GM18507 (cell line): ENCODE measurements at places on chromosomes 2 and 18.

DNA sequence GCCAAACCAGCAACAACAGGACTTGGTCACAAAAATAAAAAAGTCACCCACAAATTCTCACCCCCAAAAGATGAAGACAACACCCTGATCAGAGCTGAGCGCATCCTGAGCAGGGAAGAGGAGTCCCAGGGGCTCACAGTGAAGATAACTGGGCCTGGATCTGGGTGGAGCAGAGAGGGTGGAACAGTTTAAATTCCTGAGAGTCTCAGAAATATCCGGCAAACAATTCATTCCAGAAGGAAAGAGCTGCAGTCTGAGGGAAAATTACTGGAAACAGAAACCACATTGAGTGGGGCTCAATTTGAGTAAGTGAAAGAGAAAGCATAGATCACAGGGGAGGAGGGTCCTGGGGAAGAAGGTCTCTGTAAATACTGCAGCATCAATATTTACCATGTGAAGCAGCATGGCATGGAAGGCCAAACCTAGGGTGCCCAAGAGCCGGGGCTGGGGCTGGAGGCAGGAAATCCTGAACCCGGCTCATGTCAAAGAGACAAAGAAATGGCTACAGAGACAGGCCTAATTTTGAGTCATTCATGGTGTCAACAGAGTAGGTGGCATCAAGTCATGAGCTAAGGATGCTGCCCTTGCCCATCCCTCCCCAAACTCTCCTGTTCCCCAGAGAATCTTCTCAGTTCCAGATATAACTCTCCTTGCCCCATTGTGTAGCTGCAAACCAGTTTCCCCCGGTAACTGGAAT, 61.4 kb upstream of the ZBTB7C start:
- no peak for DNase-seq

GRCh38 chr2:42510191-42510590, 16.4 kb upstream of the KCNG3 start:
- no peak for DNase-seq

DNA sequence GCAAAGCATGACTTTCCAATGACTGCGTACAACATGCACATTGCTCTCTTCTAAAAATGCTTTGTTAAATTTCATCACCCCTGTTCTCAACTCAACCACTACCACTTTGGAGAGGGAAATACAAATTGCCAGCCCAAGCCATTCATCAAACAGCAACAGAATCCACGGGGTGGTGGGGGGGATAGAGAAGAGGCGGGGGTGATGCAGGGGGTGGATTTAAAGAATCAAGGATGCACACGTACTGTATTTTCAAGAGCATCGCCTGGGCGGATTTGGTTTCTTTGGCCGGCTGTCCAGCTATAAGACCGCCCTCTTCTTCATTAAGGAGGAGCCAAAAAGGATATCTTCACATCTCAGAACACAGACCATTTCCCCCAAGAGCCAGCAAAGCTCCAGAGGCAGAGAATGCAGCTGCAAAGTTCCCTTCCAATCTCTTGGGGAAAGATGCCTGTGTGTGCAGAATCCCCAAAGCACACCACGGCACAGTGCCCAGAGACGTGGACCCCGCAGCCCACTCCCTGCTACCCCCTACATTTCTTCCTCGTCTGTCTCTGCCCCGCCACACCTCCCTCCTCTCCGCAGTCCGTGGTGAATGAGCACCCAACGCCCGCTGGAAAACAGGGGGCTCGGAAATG, 977 bp downstream of the SLC8A1 start:
- DNase-seq, result no peak

DNA sequence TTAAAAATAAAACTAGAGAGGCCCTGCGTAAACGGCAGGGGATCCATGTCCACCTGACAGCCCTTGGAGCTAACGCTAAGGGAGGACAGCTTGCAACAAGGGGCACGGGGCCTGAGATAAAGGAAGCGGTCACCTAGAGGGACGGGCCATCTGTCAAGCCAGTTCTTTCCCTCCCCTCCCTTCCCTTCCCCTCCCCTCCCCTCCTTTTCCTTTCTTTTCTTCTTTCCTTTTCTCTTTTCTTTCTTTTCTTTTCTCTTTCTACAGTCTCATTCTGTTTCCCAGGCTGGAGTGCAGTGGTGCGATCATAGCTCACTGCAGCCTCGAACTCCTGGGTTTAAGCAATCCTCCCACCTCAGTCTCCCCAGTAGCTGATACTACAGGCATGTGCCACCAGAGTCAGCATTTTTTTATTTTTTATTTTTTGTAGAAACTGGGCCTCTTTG, 34.5 kb upstream of the CTAGE1 start:
- DNase-seq, result no peak

DNA sequence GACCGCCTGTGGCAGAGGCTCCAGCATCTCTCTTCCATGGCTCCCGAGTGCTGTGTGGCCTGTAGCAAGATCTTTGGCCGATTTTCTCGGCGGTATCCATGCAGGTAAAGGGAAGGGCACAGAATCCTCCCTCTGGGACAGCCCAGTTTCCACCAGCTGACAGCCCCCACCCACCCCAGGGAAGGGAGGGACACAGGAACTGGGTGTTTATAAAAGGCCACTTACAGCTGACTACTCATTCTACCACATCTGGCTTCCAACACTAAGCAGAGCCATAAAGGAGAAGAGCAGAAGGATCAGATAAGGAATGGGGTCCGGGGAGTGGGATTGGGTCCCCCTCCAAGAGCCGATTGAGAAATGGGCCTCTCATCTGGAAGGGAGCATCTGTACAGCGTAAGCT, 20.2 kb downstream of the RUFY4 start:
- DNase-seq, result no peak

GRCh38 chr2:175557810-175558377, 376.4 kb upstream of the ATP5MC3 start:
- no peak for DNase-seq

DNA sequence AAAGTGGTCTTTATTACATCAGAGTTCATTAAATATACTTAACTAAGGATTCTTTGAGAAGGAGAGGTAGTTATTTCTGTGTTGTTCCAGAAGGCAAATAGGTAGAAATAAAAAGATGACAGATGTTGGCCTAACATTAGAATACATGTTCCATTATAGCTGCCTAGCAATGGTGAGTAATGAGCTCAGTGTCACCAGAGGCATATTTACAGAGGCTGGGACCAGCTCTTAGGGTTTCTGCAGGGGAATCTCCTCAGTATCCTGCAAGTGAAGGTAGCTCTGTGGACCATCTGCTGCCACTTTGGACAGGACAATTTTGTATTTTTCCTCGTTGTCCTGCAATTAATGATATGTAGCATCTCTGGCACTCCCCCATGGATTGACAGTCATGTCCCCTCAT, 416.0 kb downstream of the THSD7B start:
- DNase-seq, result no peak

- no peak for DNase-seq
These were observed 365.4 kb downstream of the SS18 start for GRCh38 chr18:25724997-25725396.

DNA sequence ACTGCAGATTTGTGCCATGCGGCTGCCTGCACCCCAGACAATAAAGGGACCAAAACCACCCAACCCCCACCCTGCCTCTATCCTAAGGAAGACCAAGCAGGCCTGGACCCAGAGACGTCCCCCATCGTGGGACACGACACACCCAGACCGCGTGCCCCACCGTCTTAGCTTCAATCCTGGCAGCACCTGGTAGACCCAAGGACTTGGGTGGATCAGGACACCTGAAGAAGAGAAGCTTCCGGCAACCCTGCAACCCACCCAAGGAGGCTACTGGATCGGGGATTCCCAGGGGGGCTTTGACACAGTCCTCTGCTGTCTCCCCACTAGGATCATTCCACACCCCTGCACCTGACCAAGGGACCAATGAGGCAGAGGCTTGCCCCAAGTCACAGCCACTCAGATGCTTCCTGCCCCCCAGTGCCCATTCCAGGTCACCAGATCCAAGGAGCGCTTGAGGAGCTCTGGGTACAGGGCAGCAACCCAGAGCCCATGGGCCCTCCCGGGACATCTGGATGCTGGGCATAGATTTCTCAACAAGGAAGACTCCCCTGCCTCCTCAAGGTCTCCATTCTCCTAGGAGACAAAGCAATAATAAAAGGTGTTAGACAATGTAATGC, 3.6 kb downstream of the ALPI start:
- no peak for DNase-seq

GRCh38 chr18:31973929-31974546, 31.1 kb upstream of the TRAPPC8 start:
- DNase-seq, result no peak

DNA sequence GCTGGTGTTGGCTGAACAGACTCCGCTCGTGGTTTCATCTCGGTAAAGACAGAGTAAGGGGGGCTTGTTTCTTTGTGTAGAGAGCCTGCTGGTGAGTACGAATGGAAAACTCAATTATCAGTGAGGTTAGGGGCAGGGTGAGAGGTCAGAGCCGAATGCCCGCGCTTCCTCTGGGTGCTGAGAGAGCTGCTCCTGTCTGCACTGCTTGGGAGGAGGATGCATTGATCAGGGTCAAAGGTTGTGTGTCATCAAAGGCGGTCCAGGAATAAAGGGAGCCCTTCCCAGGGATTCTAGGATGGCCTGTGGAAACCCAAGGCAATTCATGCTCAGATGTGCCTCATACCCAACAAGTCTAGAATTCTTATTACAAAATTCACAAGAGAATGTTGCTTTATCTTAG, 143.9 kb downstream of the MYCN start:
- DNase-seq, result no peak

GRCh38 chr2:241020201-241020600, 21.8 kb downstream of the SNED1 start:
- DNase-seq, result no peak

DNA sequence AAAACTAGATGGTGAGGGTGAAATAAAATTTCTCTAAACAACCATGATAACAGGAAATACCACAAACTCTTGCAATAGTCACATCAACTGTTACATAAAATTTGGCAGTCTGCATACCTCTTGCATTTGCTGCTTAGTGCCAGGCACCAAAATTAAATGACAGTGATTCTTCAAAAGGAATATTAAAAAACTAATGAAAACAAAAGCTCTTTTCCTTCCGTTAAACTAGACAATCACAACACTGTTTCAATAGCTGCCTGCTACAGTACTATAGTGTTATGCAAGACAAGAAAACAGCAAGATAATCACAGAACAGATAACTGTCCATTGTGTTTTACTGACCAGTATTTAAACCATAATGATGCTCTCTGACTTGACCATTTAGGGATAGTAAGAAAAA, 239.0 kb upstream of the SMAD7 start:
- DNase-seq, result no peak

- DNase-seq, result no peak
These were observed 55.0 kb upstream of the DAPL1 start for GRCh38 chr2:158740127-158740526.

GRCh38 chr18:36762074-36762473, 66.7 kb downstream of the TPGS2 start:
- DNase-seq, result no peak

- no peak for DNase-seq
These were observed 58.2 kb upstream of the FZD7 start for GRCh38 chr2:201975434-201975833.

GRCh38 chr2:225400060-225400511, 576 bp downstream of the NYAP2 start:
- no peak for DNase-seq

DNA sequence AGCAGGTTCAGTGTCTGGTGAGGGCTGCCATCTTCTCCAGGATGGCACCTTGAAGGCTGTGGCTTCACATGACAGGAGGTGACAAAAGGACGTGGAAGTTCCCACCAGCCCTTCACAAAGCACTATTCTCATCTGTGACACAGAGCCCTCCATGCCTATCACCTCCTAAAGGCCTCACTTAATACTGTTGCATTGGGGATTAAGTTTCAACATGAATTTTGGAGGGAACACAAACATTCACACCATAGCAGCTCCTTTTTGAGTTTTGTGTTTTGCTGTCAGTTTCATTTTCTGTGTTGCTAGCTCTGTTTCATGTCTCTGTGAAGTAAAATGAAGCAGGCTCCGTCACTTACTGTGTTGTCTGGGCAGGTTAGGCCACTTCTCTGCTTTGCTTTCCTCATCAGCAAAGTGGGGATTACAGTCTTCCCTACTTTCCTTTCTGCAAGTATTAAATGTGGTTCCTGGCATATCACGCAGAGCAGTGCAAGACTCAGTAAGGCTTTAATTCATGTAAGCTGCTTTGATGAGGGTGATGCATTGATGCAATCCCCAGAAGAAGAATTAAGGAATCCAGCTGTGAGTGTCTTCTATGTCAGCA, 31.6 kb downstream of the LIMS1 start:
- DNase-seq, result no peak

- no peak for DNase-seq
These were observed 230.7 kb downstream of the TMX3 start for GRCh38 chr18:68484241-68484640.

DNA sequence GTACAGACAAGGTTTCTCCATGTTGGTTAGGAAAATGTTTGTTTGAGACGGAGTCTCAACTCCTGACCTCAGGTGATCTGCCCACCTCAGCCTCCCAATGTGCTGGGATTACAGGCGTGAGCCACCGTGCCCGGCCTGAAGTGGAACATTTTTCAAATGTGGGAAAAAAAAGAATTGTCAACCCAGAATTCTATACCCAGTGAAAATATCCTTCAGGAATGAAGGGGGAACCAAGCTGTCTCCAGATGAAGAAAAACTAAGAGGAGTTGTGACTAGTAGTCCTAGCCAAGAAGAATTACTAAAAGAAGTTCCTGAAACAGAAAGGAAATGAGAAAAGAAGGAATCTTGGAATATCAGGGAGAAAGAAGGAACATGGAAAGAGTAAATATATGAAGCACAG, 25.7 kb downstream of the RAPGEF4 start:
- no peak for DNase-seq

- DNase-seq, result no peak
These were observed 316.2 kb downstream of the CDH2 start for GRCh38 chr18:27860701-27861107.

- no peak for DNase-seq
These were observed 13.2 kb downstream of the BMP10 start for GRCh38 chr2:68857855-68858456.

- DNase-seq, result no peak
These were observed 37.9 kb upstream of the ITGA4 start for GRCh38 chr2:181419129-181419855.

GRCh38 chr2:232873292-232873908, 3.3 kb downstream of the SNORC start:
- DNase-seq, result no peak

GRCh38 chr2:9770308-9771100, 72.8 kb upstream of the TAF1B start:
- peak; percentile 46 for DNase-seq

GRCh38 chr18:12659904-12660605, 2.1 kb upstream of the SPIRE1 start:
- DNase-seq, result peak; percentile 22
